Stimulated activated CD4-positive, alpha-beta T cell treated with anti-CD3 and anti-CD28 coated beads, Interleukin-4, amount 100 ng/mL, for 1 hour (primary cell): ENCODE measurements at places on chromosomes 3 and 15.

DNA sequence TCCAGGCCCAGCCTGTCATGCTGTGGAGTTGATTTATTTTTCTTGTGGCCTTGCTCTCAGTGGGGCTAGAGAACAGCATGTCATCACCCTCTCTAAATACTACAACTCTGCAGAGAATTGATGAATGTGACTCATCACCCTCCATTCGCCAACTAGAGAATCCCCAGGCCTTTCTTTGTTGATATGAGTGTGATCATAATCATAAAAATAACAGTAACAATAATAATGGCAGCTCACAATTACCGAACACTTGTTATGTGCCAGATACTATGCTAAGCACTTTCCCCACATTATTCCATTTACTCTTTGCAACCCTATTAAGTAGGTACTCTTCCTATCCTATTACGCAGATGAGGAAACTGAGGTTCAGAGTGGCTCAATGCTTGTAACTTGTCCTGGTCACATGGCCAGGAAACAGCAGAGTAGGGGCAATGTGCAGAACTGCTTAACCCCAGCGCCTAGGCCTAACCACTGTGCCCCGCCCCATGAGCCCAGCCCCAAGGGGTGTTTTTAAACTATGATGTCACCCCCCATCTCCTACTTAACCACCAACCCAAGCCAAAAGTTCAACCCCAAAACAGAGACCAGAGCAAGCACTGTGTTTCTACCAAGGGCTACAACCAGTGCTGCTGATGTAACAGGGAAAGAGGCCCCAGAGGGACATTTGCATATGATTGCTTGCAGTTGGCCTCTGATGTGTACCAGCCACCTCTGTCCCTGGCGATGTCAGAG is 104.5 kb downstream of the ADCY5 start:
- DNase-seq = no peak

DNA sequence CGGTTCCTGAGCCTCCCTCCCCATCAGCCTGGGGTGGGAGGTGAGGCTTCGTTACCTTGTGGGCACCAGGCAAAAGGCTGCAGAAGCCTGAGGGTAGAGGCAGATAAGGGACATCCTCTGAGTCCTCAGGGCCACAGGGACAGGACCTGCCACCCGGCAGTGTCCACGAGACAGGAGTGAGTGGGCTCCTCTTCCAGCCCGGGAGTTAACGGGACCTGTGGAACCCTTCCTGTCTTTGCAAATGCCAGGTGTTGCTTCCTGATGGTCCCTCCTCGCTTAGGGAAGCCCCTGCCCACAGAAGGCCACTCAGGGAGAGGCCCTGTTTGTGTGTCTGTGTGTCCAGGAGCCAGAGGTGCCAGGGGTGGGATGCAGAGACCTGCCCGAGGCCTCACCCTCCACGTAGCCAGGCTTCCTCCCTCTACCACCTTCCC is 111.1 kb upstream of the ALDH1A3 start:
- DNase-seq = no peak

- no peak for DNase-seq
Observed at GRCh38 chr15:75016431-75016830, 7.0 kb upstream of the PPCDC start.

GRCh38 chr3:8579096-8579495 is 65.5 kb downstream of the SSUH2 start:
- no peak for DNase-seq

GRCh38 chr3:112579232-112579631 is 17.4 kb downstream of the SLC35A5 start:
- DNase-seq = no peak

- DNase-seq = no peak
Observed at GRCh38 chr3:13711911-13712650, 163.2 kb downstream of the FBLN2 start.

DNA sequence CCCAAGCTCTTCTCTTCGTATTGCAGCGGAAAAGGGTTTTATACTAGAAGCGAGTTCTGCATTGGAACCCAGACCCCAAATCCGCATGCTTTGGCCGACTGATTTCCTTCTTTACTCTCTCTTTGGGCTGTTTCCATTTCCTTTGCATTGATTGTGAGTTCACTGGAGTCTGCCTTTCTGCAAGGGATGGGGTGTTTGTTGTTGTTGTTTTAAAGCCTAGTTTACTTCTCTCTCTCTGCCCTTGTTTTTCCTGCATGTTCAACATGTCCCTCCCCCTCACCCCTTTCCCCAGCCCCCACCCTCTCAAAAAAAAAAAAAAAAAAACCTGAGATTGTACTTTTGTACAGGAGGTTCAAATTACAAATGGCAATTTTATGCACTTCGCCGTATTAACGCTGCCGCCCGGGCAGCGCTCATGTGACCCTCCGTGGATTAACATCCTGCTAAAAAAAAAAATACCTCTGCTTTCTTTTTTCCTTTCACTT is 2.2 kb downstream of the NR2F2 start:
- no peak for DNase-seq

GRCh38 chr3:87132801-87133200 is 94.3 kb upstream of the CHMP2B start:
- DNase-seq = no peak

DNA sequence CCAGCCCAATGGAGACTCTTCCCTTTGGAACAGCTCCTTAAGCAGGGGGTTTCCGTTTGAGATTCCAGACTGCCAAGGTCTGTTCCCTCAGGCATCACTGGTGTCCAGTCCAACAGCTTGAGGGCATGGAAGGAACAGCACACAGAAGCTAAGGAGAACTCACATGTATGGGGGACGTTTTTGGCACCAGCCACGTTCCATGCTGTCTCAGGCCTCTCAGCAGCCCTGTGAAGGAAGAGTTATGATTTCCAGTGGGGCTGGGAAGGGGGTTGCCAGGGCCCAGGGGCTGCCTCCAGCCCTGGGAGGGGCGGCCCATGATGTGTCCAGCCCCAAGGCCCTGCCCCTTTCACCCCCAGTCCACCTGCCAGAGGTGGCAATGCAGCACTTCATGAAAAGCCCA is 7.5 kb upstream of the RHO start:
- DNase-seq = no peak

DNA sequence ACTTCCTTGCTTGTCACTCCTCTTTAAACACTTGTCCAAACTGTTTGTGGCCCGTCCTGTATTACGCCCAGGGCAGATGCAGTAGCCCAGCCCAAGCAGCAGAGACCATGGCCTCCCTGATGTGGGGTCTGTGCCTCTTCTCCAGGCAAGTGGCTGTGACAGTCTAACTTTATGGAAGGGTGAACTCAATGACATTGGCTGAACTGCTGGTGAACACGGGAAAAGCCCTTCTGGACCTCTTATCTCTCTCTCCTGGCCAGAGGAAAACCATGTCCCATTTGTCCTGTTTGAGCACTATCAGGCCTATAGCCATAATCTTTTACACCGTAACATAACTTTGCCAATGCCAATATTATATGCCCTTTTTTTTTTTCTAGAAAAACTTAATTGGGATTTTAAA is 67.6 kb downstream of the SMAD3 start:
- DNase-seq = no peak

DNA sequence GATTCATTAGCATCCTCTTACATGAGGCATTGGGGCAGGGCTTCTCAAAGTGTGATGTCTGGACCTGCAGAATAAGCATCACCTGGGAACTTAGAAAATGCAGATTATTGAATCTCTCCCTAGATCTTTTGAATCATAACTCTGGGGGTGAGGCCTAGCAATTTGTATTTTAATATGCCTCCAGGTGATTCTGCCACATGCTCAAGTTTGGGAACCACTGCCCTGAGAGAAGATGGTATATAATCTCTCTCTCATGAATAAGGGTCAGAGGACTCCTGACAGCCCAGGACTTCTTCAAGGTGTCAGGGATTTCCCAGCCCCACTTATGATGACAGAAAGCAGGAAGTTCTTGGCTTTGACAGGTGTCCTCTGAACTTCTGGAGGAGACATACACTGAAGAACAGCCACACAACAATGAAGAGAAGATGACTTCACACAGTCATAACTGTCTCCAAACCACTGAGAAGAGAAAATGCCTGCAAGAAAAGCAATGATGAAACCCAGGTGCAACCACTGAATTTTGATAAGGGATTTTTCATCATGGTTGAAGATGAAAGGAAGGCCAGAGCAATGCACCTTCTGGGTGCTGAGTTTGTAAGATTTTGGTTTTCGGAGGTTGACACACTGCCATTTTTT is 211.9 kb upstream of the MRPL3 start:
- no peak for DNase-seq

GRCh38 chr3:155018621-155019330 is 61.3 kb upstream of the MME start:
- no peak for DNase-seq

DNA sequence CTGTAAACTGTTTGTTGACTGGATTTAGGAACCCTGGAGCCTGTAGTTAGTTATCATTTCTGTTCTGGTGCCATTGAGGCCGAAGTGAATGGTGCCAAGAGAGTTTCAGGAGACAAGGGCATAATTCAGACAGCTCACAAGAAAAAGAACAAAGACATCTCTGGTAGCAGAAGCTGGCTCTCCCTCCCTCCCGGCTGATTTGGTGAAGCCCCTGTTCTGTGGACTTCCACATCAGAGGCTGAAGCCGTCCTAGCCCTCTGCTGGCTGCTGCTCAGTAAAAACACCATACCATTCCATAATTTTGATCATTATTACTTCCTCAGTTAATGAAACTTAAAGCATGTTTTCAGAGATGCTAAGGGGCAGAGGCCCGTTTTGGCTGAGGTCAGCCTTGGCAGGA is 381.2 kb upstream of the WNT5A start:
- no peak for DNase-seq

- DNase-seq = no peak
Observed at GRCh38 chr3:122233101-122233952, 49.9 kb downstream of the CASR start.

DNA sequence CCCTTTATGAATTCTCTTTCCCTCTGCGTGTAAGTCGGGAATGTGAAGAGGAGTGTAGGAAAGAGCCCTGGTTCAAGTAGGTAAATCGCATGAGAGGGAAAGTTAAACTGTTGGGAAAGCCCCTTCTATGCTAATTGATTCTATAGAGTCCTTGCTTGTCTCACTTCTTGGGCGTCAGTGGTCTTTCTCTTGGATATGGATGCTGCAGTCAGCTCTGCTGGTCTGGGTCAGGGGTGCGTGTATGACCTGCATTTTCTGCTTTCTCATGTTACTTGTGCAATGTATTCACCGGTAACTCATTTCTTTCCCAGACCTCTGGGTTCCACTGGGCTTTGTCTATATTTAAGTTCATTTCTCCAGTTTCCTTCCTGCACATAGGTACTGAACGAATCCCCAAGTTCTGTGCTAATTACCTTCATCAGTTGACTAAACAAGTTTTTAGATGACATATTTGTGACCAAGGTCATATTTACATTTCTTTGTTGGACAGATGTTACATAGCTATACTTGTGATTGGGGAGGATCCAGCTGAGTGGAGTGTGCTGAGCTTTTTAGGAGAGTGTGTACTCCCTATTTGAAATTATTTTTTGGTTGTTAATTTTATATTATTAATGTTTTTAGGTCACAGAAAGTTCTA is 1.4 kb downstream of the SETD5 start:
- DNase-seq = no peak

DNA sequence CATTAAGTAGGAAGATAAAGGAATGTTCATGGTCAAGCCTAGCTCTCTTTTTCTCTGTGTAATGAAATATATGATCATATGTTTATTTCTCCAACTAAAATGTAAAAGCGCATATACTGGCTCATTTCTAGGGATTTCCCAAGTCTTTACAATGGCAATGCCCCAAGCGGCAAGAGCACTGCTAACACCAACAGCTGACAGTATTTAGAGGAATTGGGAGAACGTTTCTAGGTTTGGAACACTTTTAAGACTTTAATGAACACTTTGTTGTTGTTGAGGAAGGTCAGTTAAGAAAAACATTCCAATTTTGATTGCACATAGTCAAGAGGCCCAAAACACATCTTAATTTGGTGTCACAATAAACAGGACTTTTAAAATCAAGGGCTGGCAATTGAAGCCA is 132.7 kb downstream of the ATP8B4 start:
- no peak for DNase-seq

DNA sequence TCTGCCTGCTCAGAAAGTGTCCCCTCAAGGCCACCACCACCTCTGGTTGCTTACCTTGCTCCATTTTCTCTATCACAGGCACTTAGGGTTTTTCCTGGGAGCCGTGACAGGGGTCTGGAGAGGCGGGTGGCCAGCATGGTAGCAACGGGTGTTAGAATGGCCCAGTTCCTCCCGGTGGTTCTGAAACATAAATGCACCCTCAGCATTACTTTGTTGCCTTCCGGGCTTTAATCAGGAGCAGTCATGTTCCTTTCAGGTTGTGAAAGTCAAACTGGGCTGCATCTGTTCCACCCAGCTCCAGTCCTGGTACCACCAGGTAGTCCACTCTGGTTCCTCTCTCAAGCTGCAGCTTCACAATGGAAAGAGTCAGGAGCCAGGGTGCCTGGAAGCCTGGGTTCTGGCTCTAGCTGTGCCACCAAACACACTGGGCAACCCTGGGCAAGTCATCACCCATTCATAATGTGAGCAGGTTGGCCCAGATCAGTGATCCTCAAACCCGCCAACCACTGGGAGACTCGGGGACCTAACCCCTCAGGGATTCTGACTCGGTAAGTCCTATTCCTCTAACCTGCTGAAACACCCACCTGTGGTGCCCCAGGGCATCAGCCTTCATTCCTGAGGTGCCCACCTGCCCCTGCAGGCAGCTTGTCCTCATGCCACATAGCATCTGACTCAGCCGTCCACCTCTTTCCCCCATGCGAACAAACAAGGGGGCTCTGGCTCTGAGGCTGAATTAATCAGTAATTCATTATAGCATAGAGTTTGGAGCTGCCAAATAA is 9.3 kb downstream of the BDH1 start:
- no peak for DNase-seq

GRCh38 chr3:62785384-62785783 is 89.8 kb downstream of the CADPS start:
- no peak for DNase-seq

GRCh38 chr3:46266598-46266997 is 24.3 kb downstream of the CCR3 start:
- DNase-seq = no peak

DNA sequence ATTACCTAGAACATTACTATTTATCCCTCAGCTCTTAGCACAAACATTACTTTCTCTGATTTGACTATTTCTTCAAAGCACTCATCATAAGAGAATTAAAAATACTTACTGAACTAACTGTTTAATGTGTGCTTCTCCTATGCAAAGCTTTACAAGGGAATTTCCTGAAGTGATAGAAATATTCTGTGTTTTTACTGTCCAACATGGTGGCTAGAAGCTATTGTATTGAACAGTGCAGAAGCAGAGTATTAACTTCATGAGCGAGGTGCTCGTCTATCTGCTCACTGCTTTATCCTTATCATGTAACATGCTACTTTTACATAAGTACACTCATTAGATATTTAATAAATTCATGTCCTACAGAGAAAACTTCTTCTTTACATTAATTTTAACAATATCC is 239.1 kb downstream of the ISL2 start:
- no peak for DNase-seq
